NCI-H2081 treated with DMSO at 0.1 percent for 48 hours (cell line): ENCODE measurements at places on chromosomes 5 and 9.

DNA sequence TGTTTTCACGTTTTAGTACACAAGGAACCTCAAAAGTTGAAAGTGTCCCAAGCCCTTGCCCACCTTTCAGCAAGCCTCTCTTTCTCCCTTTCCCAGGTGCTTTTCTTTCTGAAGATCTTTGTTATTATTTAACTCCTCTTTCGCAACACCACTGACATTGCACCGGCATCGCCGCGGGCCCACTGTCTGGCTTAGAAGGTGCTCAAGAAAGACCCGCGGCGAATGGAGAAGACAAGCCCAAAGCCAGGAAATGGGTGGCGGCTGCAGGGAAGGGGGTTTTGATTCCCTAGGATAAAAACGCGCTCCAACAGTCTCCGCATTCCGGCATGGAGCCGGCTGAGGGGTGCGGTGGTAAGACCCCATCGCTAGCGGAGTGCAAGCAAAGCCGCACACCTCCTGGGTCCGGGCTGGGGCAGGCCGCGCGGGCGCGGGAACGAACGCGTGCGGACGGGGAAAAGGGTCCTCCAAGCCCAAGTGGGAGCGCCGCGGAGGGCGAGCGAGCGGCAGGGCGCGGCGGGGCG lies 404 bp upstream of the AFAP1L1 start:
- no peak for DNase-seq

DNA sequence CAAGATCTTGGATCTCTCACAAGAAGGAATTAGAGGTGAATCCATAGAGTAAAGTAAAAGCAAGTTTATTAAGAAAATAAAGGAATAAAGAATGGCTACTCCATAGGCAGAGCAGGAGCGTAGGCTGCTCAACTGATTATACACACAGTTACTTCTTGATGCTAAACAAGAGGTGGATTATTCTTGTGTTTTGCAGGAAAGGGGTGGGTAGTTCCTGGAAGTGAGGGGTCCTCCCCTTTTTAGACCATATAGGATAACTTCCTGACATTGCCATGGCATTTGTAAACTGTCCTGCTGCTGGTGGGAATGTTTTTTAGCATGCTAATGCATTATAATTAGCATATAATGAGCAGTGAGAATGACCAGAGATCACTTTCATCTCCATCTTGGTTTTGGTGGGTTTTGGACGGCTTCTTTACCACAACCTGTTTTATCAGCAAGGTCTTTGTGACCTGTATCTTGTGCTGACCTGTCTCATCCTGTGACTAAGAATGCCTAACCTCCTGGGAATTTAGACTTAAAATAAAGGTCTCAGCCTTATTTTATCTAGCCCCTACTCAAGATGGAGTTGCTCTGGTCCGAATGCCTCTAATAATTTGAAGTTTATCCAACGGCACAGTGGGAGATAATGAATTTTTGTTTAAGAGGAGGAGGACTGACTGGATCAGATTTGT lies 165.7 kb upstream of the DMRT1 start:
- DNase-seq = no peak

DNA sequence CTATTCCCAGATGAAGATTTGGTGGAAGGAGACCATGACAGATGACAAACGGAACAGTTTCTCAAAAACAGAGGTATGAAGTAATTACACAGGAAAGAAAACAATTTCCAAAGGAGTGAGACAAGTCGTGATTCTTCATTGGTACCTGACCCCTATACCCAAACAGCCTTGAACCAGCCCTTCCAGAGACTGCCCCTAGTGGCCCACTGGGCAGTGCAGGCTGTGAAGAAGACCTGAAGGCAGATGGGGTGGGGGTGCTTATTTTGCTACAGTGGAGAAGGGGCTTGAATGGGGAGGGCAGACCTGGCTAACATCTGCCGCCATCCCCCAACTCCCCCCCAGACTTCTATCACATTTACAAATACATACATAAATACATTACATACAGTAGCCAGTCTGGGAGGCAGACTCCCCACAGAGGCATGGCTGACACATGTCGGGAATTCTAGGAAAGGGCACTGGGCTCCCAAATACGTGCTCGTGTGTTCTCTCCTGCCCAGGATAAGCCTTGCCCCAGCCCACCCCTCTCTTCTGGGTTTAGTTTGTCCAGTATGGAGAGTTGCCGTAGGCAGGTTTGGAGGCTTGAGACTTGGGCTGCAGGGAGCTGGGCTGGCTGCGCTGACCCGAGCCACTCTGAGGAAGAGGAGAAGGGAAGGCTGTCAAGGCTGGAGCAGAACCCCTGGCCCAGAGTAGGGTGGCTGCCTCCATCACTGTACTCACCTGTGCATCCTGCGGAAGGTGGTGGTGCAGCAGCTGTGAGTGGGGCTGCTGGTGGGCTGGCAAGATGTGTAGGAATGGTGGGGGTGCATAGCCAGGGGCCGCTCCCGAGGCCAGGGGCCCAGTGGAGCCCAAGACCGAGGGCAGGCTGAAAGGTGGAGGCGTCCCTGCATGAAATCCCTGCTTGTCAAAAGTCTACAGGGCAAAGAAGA lies 105.3 kb downstream of the UBE2R2 start:
- no peak for DNase-seq

GRCh38 chr5:147568710-147569406 lies 59.0 kb upstream of the DPYSL3 start:
- no peak for DNase-seq

DNA sequence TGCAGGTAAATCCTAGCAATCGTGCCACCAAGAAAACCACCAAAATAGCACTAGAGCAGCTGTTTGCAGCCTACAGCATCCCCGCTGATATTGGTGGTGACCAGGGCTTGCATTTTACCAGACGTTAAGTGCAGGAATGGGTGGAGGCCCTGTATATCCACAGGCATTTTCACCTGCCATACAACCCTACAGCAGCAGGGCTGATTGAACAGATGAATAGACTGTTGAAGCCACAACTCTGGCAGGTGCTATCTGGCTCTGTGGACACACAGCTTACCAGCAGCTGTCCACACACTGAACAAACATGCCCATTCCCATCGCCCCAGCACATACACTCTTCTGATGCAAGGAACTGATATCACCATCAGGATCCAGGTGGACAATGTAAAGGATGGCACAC lies 154.5 kb upstream of the APC start:
- no peak for DNase-seq

- DNase-seq = no peak
These were observed 130.8 kb downstream of the C9orf152 start for GRCh38 chr9:110076894-110077725.

- DNase-seq = no peak
These were observed 72.5 kb upstream of the SLC1A1 start for GRCh38 chr9:4417578-4418325.

GRCh38 chr5:83745816-83746215 lies 25.2 kb upstream of the HAPLN1 start:
- no peak for DNase-seq

DNA sequence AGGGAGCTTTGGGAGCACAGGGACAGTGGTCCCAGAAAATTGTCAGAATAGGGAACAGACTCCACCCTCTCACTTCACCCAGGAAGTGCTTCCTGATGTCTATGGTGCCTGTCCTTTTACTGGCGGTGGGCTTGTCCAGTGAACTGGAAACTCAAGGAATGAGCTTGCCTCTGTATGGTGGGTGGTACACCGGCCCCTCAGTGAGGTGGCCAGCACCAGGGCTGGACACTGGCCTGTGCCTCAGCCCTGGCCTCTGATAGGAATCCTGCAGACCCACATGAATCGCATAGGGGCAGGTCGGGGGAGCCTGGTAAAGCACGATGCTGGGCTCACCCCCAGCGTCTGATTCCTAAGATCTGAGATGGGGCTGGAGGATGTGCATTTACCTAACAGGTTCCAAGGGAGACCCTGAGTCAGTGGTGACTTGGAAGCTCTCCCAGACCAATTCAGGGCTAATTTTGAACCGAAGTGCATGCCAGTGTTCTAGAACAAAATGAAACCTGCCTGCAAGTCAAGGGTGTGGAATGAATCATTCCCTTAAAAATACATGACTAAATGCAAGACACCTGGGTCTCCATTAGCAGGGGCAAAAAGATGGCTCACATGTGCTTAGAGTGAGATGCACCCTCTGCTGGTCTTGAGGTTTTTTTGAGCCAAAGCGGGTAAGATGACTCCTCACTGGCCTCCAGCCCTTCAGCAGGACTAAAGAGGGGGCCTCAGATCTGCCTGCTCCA lies 178.3 kb downstream of the HSPA4 start:
- DNase-seq = no peak

- no peak for DNase-seq
These were observed 500.7 kb downstream of the PTPRD start for GRCh38 chr9:10112070-10112469.

GRCh38 chr9:130264414-130265350 lies 878 bp upstream of the HMCN2 start:
- DNase-seq = no peak

DNA sequence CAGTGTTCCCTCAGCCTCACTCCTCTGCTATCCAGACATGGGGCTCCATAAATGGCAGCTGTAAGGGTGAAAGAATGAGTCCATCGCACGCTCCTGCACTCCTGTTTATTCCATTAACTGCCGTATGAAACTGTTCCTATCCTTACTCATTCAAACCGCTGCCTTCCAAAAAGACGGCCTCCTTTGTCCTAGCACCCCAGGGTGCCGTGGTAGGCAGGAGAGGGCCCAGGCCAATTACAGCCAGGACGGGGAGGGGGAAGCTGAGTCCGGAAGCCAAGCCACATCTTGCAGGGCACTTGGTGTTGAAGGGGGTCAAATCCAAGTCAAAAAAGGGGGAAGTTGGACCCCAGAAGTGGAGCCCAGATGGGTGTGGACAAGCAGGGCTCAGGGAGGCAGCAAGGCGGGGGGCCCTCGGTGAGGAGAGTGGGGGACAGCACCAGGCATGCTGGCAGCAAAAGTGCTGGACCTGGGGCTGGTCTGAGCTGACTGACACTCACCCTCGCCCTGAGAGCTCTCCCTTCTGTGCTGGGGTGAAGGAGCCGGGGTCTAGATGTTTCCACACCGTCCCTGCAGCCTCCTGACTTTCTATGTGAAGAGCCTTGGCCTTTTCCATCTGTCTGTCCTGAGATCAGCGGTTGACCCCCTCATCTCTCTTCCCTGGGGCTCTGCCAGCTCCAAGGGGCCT lies 63.3 kb downstream of the COL23A1 start:
- no peak for DNase-seq

DNA sequence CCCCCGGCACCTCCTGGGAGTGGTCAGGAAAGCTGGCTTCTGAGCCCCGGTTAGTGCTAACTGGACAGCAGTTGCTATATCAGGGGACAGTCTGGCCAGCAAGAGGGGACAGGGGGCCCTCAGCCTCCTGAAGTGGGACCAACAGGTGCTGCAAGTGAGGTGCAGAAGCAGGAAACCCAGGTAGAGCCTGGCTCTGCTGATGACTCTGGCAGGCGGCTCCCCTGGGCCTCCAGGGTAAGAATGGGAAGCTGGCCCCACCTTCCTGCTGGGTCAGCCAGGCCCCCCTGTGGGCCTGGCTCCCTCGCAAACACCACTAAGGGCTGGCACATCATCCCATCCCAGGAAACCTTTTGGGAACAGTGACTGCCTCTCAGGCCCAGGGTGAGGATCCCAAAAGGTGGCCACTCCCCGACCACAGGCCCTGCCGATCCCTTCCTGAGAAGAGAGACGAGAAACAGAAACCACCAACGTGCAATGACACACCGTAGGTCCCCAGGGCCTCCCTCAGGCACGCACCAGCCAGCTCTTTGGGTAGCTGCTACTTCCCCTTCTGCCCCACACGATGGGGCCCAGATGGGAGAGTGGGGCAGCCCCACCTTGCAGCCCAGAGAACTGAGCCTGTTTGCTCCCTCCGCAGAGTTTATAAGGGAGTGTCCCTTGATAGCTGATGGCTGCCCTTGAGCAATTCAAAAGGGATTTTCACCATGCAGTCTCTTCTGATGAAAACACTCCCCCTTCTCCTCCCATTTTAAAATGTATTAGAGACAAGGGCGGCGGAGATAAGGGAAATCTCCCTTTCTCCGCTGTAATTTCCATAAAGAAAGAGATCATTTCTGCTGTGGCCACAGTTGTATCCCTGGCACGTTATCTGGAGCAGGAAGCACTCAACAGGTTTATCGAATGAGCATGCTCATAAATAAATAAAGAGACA lies 76.8 kb downstream of the STK10 start:
- no peak for DNase-seq

DNA sequence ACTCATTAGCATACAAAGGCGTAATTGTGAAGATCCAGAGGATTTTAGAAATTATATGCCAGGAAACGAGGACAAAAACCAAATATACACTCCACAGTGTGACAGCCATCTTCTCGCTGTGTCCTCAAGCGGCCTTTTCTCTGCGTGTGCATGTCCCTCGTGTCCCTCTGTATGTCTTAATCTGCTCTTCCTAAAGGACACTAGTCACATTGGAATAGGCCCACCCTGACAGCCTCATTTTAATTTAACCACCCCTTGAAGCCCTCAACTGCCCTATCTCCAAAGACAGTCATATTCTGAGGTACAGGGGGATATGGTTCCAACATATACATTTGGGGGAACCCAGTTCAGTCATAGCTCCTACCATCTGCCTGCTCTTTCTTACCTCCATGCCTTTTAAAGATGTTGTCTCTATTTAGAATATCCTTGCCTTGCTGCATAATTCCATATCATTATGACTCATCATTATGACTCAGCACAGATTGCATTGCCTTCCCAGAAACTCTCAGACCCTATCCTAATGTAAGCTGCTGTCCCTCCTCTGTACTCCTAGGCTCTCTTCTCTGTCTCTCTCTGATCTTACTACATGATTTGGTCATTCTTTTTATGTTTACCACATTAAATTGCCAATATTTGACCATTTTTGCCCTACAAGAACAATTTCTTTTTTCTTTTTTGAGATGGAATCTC lies 210.9 kb downstream of the AOPEP start:
- no peak for DNase-seq

DNA sequence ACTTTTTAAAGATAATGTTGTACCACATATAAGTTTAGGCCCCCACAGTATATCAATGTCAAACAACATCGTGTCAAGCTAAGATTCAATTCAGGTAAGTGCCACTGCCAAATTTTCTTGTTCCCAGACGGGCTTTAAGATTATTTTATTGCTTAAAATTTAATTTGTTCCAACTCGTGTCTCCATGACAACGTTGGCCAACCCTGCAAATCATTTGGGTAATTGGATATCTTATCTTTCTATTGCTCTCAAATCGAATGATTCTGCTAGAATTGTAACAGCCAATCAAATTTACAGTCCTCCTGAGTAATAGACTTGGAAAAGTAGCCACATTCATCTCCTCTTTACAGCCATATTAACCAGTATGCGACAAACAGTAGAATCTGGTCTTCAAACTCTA lies 19.5 kb downstream of the TLE1 start:
- no peak for DNase-seq

GRCh38 chr5:24439465-24439864 lies 205.3 kb downstream of the CDH10 start:
- no peak for DNase-seq

GRCh38 chr5:175773534-175774070 lies 97.8 kb upstream of the CPLX2 start:
- DNase-seq = no peak

DNA sequence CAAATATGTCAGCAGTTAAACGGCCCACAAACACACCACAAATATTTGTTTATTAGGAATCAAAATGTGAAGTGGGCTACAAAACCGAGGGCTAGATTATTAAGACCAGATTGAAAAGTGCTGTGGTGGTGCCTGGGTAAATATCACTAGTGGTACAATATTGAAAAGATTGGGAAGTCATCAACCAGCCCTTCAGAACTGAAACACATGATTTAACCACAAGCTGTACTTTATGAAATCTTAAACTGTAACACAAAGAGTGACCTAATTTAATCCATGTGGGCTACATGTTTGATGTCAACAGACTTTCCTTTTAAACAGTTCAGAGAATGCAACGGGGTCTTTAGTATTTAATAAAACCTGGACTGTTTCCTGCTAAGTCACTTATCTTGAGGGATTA lies 182.3 kb downstream of the SPATA31D1 start:
- DNase-seq = no peak
